ENCODE measurements at places on chromosomes 2 and 18.

DNA sequence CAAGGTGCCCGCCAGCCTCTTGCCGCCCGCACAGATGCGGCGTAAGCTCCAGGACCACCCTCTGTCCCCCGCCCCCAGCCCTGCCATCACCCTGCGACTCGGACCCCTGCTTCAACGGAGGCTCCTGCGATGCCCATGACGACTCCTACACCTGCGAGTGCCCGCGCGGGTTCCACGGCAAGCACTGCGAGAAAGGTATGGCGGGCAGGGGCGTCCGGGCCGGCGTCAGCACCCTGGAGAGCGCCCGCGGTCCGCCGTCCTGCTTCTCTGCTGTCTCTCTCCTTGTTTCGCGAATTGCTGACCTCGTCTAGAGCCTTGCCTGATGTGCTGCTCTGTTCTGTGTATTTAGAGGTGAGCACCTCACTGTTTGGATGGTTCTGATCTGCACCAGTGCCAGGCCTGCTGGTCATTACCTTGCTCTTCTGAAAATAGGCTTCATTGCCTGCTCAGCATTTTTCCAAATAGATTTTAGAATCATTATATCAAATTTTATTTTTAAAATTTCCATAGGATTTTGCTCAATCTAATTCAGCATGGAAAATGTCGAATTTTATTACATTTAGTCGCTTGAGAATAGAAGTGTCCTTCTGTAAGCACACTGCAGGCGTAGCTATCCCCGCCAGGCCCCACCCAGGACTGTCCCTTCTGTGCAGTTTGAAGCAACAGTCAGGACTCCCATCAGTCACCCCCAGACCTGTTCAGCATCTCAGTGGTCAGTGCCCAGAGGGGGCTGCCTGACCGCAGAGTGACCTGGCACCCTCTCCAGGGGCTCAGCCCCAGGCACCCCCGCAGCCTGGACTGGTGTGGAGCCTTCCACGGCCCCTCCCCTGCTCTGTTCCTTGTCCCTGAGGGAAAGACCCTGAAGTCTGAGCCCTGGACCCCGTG lies 51.6 kb downstream of the SNED1 start:
- no peak for DNase-seq

DNA sequence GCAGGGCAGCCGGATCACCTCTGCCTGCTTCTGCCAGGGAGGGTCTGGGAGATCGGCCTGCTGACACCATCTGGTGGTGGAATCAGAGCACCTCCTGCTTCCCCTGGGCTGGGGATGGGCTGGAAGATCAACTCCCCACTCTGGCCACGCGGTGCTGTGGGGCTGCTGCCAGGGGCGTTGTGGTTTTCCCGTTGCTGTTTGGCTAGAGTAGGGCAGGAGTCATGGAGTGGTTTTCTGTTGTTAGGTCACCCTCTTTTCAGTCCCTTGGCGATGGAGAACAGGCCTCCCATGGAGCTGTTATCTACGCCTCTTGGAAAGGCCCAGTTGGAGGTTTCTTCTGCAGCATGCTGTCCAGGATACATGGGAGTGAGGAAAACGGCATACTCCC lies 15.2 kb downstream of the BCL2L11 start:
- no peak for DNase-seq

GRCh38 chr2:88831071-88831791 lies 139.8 kb downstream of the RPIA start:
- no peak for DNase-seq

GRCh38 chr2:161708350-161708975 lies 84.2 kb downstream of the SLC4A10 start:
- DNase-seq = no peak

GRCh38 chr18:58947136-58947732 lies 82.6 kb downstream of the ZNF532 start:
- DNase-seq = no peak

GRCh38 chr2:150885774-150886386 lies 375.8 kb downstream of the RBM43 start:
- DNase-seq = no peak

GRCh38 chr18:58955001-58955400 lies 90.3 kb downstream of the ZNF532 start:
- DNase-seq = no peak

DNA sequence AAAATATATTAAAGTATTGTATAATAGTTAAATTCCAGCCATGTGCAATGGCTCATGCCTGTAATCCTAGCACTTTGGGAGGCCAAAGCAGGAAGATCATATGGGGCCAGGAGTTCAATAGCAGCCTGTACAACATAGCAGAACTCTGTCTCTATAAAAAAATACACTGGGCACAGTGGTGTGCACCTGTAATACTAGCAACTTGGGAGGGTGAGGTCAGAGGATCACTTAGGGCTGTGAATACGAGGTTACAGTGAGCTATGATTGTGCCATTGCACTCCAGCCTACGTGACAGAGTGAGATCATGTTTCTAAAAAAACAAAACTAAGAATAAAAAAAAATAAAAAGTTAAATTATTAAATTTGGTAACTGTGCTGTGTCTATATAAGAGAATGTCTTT lies 36.1 kb downstream of the ZRANB3 start:
- no peak for DNase-seq

GRCh38 chr2:26523750-26524149 lies 45.8 kb upstream of the OTOF start:
- no peak for DNase-seq

DNA sequence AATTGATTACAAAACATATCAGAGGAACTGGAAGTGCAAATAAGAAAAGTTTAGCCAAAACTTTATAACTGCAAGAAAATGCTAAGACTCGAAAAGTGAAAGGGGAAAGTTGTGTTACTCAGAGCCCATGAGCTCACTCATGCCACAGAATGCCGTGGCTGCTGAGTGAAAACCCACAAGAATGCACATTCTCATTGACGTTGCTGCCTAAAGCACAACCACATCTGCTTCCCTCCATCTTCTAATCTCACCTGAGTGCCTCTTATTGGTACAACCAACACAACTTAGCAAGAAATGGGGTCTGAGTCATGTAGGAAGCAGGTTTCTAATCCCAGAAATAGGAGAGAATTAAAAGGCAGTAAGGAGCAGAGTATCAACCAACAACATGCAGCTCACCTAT lies 259.7 kb downstream of the LNPK start:
- no peak for DNase-seq

DNA sequence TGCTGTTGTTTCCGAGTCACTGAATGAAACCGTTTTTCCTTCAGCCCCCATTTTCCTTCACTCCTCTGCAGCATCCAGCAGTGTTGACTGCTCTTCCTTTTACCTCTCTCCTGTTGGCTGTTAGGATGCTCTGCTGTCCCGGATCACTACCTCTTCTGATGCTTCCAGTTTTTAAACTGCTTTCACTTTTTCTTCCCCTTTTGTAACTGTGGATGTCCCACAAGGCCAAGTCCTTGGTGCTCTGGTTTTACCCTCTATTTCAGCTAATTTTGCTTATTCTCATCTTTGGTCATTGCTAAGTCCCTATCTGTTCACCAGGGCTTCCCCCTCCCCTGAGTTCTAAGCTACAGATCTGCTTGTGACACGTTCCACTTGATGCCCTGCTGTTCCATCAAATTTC lies 39.4 kb upstream of the MAP4K3 start:
- DNase-seq = no peak

DNA sequence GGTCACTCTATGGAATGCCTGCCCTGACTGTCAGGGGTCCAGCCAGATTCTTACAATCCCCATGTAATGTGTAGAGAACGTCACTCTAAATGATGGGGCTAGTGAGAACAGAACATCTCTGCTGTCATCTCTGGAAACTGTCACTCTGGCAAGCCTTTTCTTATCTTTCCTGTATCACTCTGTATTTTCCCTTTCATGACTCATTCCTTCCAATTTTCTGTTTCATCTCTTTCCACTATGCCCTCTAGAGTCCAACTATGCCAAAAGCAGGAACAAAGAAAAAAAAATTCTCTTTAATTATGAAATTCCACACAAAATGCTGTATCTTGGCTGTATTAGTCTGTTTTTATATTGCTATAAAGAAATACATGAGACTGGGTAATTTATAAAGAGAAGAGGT lies 608.8 kb downstream of the ADCYAP1 start:
- DNase-seq = no peak

All from GF-D8 (cell line).